ENCODE measurements at places on chromosomes 12 and 14.
A peak's percentile ranks its signal among the peaks of the same experiment; 100 is the strongest.

DNA sequence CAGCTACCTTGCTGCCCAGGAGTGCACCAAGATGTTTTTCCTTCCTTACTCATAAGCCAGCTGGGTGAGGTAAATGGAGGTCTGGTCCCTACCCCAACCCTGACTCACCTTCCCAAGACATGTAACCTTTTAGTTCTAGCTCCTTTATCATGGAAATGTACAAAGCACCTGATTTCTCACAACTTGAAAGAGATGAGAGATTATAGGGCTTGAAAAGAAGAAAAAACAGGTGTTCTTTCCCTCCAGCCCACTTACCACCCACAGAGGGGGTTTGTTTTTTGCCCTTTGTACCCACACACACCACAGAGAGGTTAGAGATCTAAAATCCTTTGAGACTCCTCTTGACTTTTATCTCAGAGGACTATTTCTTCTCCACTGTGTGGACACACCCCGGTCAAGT is 21.1 kb downstream of the PLXNC1 start:
- no peak for DNase-seq

DNA sequence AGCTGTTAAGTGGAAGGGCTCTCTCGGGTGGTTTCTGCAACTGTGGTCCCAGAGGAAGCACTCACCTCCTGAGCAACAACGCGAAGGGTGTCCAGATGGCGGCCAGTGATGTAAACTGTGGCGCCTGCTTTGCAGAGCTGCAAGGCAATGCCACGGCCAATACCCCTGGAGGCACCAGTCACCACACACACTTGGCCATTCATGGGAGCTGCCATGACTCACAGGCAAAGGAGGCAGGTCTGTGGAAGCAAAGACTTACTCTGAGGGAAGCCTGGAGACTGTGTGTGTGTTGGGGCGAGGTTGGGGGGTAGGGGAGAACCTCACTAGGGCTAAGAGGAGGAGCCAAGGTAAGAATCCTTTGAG is 707 bp downstream of the DHRS1 start:
- no peak for DNase-seq

- DNase-seq: no peak
These were observed at the start of gene PRIMA1 for GRCh38 chr14:93788293-93788542. Gene PRIMA1 (minus strand): TSS chr14:93788485. CDS start chr14:93787718, 767 bp downstream.

GRCh38 chr14:54715811-54716210 is 148.9 kb downstream of the SAMD4A start:
- DNase-seq: no peak

GRCh38 chr12:13365748-13366366 is 169.3 kb downstream of the EMP1 start:
- DNase-seq: no peak

DNA sequence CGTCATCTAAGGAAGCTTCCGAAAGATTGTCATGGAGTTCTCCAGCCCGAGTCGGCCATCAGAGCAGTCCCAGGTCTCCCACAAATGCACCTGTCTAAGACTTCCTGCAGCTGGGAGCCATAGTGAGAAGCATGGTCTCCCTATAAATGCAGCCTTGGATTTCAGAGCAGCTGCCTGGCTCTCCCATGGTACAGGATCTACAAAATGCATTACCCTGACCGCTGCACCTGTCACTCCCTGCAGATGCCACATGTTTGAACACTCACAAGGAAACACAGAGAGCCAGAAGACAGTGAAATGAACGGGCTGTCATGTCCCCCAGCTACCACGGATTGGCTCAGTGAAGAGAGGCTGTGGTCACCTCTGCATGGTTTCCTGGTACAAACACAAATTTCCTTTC is 702.7 kb downstream of the MED13L start:
- DNase-seq: no peak

GRCh38 chr14:61334197-61334701 is 12.9 kb downstream of the PRKCH start:
- DNase-seq: peak; percentile 55

- DNase-seq: no peak
These were observed 183.3 kb upstream of the CDKN3 start for GRCh38 chr14:54213536-54213935.

DNA sequence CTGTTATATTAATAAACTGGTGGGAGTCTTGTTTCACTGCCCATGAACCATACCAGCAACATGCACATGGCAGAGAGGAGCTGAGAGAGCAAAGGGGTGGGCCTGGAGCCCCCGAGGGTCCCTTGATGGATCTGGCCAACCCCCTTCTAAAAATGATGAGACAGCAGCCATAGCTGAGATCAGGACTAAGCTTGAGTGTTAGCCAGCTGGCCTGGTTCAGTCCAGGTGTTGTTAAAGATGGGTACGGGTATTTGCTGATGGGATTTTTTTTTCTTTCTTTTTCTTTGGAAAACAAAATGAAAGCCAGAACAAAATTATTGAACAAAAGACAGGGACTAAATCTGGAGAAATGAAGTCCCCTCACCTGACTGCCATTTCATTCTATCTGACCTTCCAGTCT is 16.0 kb downstream of the PCBP2 start:
- DNase-seq: no peak

- DNase-seq: no peak
These were observed 41.7 kb downstream of the MIS18BP1 start for GRCh38 chr14:45211295-45211694.

- DNase-seq: peak; percentile 4
These were observed 31.7 kb downstream of the ANO4 start for GRCh38 chr12:100826323-100826722.

- peak; percentile 5 for DNase-seq
These were observed 216.9 kb downstream of the NTF3 start for GRCh38 chr12:5648692-5649359.

- no peak for DNase-seq
These were observed 145.5 kb downstream of the SLC6A15 start for GRCh38 chr12:84767079-84767478.

DNA sequence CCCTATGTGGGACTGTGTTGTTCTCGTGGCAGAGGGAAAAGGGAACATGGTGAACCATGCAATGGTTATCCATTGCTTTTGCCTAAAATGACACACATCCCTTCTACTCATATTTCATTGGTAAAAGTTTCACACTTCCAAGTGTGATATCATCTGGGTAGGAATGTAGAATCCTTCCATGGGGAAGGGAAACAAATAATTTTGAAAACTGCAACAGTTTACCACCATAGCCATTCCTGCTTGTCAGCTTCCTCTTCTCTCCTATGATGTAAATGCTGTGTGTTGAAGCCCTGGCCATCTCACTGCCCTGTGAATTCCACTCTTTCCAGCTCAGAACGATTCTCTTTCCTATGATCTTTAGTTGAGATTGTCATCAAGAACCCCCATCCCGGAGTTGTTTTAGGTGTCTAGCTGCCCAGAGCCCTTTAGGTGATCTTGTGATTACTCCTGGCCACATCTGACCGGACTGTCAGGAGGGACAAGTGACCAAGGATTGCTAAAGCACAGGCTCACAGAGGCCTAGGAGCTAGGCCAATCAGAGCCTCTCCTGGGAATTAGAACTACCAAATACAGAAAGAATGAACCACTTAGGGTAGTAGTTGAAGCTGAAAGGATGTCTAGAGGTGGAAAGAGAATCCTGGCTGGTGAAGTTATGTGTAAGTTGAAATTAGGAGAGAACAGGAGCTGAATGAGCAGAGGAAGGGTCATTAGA is 84.6 kb downstream of the VCPKMT start:
- no peak for DNase-seq

DNA sequence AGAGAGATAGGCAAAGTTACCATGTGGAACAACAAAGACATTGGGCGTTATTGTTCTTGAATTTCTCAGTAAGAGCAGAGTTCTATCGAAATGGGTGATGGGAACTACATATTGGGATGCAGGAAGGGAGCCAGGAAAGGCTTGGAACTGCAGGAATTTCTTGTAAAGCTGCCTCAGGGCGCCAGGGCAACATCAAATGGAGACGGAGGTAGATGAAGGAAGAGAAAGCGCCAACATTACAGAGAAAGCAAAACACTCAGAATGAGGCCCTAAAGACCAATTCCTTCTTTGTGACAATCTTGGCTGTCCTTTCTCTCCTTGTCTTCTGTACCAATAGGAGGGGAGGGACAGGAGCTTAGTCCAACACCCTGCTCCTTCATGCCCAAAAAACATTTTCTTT is 148.4 kb downstream of the RPAP3 start:
- DNase-seq: no peak

DNA sequence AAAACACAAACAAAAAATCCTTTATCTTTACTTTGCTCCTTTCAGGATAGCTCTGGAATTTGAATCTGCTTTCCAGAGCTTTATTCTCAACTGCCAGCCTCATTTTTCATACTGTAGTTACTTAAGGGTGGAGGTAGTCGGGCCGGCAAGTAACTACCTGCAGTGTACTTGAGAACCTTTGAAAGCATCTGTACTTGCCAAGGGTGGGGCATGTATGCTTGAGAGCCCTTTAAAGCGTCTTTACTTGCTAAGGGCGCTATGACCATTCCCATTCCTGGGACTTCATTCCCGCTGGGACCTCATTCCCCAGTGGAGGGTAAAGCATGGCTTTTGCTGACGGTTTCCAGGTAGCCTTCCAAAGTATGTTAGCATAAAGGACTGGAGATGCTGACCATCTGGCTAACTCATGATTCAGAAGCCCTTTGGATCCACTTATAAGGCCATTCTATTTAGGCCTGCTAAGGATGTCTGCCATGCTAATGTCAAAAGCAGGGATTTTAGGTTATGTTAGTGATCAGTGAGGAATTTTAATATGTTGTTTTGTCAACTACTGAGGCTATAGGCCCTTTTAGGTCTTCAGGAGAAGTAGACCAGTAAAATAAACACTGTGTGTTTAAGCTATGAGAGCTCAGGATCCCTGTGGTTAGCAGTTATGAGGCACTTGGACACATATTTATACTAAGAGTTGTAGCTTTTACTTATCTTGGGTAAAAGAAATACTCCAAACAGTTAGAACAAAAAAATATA is 74.9 kb downstream of the CRADD start:
- no peak for DNase-seq

GRCh38 chr12:77314378-77315052 is 249.1 kb upstream of the E2F7 start:
- DNase-seq: no peak

DNA sequence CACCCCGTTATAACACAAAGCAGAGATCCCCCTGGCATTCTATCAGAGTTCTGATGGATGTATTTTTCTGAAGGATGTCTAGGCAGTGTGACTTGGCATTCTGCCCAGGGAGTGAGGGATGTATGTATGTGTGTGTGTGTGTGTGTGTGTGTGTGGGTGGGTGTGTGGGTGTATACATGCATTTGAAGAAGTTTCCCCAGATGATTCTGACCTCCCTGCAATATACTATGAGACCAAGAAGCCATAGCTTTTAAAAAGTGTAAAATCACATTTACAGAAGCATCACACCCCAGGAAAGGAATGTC is 59.7 kb upstream of the NAP1L1 start:
- DNase-seq: no peak

DNA sequence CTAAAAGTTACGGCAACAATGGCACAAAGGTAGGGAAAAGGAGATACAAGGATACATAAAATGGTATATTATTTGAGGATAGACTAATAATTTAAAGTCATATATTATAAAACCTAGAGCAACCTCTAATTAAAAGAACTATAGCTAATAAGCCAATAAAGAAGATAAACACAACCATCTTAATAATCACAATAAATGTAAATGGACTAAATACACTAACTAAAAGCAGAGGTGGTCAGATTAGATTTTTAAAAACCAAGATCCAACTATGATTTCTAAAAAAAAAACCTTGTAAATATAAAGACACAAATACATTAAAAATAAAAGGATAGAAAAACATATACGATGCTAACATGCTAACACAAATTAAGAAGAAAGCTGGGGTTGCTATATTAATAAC is 10.7 kb upstream of the LLPH start:
- DNase-seq: no peak

DNA sequence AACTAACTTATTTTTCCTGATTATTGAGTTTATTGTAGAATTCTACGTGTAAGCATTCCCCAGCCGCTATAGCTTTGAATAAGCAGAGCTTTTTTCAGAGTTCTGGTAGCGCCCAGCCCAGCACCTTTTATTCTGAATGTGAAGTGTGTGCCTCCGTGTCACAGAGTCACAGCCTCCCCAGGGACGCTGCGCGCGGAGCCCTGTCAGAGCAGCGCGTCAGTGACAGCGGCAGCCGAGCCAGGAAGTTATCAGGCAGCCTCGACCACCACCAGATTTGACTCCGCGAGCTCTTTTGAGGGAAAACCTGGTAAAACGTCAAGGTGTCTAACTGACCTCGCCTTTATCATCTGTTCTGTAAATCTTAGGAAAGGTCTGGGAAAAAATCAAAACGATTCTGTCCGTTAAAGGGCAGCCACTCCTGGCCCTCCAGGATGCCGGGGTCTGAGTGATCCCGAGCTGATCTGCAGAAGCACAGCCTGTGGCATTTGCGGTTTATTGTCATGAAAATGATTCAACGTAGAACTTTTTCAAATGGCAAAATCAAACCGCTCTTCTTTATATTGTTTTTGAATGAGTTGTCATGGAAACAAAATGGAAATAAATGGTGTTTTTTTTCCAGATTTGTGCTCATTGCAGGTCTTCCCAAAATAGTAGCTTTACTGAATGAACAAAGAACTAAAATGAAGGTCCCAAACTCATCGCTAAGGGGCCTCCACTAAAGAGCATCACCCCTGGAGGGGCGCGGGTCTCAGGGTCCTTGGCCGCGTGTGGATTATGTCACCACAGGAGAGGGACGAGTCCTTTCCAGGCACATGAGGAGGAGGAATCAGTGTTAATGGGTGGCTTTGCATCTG is 43.1 kb upstream of the MMP17 start:
- DNase-seq: no peak

DNA sequence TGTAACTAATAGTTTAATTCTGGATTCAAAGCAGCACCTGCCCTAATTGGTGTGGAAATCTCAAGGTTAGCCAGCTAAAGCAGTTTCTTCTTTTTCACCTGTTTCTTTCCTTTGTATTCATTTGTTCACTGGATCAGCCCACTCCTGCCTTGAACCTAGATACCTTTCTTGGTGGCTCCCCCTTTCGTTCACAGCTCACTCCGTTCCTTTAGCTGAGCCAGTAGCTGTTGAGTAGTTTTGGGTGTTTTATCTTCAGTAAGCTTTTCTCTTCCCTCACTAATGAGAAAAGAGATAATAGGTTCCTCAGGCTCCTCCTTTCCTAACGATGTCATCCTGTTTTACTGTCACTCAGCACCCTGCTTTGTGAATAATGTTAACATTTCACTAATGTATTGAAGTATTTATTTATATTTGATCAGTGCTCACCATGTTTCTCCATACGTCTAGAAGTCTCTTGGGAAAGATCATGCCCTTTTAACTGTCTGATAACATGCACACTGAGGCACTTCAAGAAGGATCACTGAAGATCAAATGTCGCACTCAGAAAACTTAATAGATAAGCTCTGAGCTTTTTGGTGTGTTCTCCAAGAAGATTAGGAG is 121.1 kb downstream of the TGFB3 start:
- no peak for DNase-seq

GRCh38 chr12:106771425-106771824 is 3.1 kb upstream of the RIC8B start:
- no peak for DNase-seq

DNA sequence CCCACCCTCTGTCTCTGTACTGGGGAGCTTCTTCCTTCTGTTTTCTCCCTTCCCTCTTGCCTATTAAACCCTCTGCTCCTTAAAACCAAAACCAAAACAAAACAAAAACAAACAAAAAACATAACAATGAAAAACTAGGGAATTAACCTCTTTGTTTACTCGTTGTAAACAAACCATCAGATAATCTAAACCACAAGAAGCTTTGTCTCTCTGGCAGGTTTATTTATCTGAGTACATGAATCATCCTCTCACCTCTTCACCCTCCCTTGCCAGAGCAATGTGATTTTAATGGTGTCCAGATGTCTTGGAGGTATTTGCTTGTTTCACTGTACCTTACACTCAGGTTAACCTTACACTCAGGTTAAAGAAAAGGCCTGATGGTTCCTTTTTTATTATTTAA is 66.1 kb downstream of the DYRK2 start:
- DNase-seq: no peak

GRCh38 chr12:84502180-84502860 is 410.3 kb downstream of the SLC6A15 start:
- DNase-seq: no peak
